Stimulated activated CD4-positive, alpha-beta T cell treated with anti-CD3 and anti-CD28 coated beads, Interleukin-1b, Interleukin-23, amount 100 ng/mL, for 24 hours (primary cell): ENCODE measurements at places on chromosomes 11 and 22.

DNA sequence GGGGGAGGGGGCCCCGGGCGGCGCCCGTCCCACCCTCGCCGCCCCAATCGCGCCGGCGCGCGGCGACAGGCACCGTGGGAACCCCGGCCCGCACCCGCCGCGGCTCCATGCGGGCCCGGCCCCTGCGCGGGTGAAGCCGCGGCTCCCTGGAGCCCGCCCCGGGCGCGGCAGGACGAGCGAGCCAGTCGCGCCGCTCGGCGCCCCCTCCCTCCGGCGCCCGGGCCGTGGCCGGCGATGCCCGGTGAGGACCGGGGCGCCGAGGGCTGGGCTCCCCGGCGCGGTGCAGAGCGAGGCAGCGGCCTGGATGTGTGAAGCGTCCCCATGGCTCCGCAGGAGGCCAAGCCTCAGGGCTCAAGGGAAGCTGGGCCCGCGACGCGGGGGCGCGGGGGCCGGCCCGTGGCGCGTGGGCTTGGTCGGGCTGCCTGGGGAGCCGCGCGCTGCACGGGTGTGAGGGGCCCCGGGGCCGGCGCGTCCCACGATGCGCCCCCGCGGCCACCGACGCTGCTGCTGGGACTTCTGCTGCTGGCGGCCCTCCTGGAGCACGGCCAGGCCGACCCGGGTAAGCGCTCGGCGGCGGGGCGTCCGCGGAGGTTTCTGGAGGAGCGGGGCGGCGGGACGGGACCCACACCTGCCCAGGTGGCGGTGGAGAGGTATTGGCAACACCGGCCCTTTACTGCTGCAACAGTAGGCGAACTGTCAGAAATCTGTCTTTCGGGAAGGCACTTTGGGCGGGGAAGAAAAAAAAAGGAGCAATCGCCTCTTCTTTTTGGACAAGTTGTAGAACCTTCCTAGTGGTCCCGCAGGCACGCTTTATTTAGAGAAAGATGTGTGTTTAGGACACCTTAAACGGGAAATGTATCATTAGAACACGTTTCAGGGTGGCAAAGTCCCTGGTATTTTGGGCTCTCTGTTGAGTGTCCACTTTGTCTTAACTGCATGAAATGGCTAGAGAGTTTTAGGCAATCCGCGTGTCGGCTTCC is 119.4 kb downstream of the HIPK3 start:
- no peak for DNase-seq

DNA sequence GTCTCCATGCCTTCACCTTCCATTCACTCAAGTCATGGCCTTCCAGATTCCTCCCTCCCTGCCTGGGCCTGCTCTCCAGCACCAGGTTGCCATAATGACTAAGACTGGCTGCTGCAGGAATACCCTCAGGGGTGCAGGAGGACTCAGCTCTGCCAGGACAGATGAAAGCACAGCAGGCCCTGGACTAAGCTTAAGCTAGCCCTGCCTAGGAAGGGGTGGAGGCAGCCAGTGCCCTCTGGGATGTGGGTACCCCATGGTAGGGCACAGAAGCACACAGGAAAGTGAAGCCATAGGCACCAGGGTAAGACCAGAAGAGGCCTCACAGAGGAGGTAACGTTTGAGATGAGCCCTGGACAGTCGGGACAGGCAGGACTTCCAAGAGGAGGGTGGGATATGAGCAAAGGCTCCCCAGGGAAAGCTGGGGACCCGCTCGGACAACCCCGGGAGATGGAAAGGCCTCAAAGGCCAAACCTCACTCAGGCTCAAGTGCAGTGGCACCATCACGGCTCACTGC is 3.0 kb upstream of the RIN1 start:
- no peak for DNase-seq

GRCh38 chr22:47474464-47474863 is 712.0 kb downstream of the TBC1D22A start:
- no peak for DNase-seq

DNA sequence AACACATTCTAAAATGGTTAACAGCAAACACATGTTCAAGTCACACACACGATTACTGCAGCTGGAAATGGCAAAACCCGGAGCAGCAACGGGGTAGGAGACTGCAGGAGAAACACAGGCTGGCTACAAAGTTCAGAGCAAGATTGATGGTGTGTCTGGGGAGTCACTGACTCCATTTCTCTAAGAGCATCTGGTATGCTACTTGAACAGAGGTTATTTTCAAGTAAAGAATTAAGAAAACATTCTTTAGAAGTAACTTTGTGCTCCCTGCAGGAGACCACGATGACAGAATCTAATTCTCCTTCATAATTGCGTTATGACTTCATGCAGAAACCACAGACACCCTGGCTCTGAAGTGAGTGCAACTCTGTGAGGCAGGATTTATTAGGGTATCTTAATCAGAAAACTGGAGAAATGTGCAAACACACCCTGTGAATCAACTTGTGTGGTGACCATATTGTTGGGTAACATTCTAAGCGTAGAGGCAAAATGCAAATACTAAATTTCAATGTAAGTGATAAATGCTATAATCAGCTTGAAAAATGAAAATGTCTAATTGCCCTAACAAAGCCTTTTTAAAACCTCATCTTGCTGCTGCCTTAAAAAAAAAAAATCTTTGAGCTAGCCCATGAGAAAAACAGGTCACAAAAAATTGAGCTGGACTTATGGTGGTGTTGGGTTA is 303.0 kb downstream of the CADM1 start:
- no peak for DNase-seq

DNA sequence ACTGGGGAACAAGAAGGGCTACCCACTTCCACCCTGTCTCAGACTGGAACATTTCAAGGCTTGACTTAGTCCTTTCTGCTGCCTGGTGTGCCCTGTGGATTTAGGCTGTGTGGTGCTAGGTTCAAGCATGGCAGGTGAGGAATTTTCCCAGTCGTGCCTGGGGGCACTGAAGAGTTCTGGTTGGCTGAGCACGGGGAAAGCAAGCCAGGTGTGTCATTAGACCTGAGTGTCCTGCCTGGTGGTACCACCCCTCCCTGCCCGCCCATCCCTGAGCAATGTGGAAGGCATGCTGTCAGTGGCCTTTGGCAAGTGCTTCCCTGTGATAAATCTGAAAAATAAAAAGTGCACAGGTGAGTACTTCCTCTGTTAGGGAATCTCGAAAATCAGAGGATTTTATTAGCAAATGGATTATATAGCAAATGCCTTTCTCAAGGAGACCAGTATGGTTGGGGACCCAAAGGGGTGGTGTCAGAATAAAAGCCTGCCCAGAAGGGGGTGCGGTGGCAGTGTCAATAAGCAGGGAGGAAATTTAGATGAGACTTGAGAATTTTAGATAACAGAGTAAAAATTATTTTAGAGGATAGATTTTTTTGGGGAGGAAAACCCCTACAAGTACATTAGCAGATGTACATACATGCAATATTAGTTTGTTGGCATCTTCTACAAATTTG is 22.8 kb downstream of the TEAD1 start:
- no peak for DNase-seq

GRCh38 chr11:117595440-117595839 is 201.6 kb downstream of the DSCAML1 start:
- no peak for DNase-seq

- no peak for DNase-seq
These were observed 8.4 kb downstream of the LINC01488 start for GRCh38 chr11:69489746-69490365.

DNA sequence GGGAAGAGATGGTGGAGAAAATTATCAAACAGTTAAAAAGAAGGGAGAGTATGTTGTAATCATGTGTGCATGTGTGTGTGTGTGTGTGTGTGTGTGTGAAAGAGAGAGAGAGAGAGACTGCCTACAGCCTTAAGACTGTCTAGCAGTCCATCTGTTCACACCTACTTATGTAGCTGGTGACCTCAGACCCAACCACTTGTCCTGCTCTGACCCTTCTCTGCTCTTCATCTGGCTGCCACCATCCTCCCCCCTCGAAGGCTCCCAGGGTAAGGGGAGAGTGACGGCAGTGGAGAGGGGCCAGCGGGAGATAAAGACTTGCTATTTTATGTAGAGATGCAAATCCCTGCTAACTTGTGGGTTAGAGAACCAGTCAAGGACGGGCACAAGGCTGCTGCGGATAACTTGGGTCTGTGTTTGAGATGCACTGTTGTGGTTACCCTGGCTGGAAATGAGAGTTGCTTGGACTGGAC is 24.9 kb upstream of the GRAMD1B start:
- no peak for DNase-seq

- no peak for DNase-seq
These were observed 120.6 kb downstream of the MICAL3 start for GRCh38 chr22:17903564-17904295.

GRCh38 chr11:126039485-126040271 is 23.0 kb downstream of the CDON start:
- DNase-seq = no peak

GRCh38 chr11:16454289-16454863 is 98.0 kb upstream of the SOX6 start:
- no peak for DNase-seq

DNA sequence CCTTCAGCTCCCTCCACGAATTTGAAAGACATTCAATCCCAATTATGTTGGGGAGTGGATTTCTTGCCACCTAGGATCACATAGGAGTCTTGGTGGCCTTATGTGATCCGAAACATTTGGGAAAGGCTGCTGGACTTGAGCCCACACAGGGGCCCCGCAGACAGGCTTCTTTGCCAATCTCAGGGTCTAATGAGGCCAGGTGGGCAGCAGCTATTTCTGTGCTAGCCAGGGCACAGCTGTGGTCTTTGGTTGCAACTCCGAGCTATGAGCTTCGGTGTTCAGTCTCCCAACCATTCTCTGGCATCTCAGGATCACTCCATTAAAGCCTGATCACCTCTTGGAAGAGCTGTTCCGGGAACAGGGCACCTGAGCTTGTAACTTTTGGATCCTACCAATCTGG is 84.4 kb downstream of the TP53I11 start:
- DNase-seq = no peak

DNA sequence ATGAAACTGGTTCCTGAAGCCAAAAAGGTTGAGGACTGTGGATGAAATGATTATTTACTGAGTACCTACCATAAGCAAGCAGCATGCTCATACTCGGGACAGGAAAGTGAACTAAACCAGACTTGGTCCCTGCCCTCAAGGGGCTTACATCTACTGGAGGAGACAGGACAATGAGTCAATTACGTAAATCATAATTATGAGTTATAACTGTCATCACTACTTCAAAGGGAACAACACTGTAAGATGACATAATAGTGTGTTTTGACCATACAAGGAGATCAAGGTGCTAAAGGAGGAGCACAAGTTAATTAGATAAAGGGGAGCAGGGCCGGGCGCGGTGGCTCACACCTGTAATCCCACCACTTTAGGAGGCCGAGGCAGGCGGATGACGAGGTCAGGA is 2.5 kb downstream of the FAM227A start:
- no peak for DNase-seq

GRCh38 chr11:133992121-133992520 is 35.4 kb upstream of the IGSF9B start:
- no peak for DNase-seq

DNA sequence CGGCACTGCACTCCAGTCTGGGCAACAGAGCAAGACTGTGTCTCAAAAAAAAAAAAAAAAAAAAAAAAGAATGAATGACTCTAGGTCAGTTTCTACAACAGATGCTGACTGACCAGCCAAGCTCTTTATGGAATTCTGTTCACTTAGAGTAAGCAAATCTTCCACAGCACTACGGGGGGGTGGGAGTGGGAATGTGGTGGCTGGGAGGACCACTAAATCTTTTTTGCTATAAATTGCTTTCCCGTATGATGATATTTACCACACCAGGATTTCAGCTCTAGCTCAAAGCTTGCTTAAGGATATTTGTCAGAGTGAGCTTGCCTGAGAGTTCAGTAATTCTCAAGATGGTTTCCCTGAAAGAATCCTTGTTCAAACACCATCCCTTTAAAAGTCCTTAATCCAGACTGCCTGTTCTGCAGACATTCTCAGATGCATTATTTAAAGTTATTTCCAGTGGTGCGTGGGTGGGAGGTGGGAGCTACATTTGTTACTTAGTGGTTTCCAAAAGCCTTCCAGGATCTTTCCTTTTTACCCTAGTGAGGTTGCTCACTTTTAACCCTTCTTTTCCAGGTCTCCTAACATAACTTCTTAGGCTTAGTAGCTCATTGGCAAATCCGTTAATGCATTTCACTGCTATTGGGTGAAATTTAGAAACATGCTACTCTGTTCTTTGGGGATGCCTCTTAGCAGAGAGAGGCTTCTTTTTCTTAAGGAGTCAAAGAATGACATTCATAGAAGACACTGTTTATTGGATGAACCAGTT is 65.9 kb downstream of the UBASH3B start:
- no peak for DNase-seq

DNA sequence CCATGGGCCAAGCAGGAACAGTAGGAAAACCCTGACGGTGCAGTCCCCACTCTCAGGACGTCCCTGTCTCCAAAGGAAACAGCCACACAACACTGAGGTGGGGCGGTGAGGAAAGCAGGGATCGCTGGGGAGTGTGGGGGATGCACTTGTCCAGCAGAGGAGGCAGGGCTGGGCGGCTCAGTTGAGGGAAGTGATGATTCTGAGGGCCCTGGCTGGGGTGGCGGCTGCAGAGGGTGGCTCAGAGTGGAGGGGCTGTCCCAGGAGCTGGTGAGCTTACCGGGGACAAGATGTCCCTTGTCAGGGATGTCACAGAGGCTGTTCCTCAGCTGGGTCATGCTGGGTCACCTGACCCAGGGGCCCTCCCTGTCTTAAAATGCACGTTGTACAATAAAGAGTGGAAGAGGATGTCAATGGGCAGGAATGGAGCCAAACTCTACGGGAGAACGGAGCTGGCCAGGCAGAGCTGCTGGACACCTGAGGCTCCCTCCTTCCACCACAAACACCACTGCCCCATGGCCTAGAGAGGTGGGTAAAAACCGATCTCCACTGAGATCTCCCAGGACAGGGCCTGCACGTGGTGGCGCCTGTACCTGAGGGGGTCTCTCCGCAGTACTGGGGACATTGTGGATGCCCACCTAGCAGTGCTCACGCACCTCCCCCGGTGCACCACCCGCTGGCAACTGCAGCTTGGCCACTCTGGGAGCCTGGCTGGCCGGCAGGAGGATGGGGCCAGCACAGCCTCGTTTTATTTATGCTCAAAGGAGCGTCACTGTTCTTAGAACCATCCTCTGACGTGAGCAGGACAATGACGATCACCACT is 9.7 kb upstream of the EFCAB6 start:
- no peak for DNase-seq
